CD4-positive, alpha-beta T cell treated with Interferon gamma for 1 hour (primary cell): ENCODE measurements at places on chromosomes 7 and 10.

DNA sequence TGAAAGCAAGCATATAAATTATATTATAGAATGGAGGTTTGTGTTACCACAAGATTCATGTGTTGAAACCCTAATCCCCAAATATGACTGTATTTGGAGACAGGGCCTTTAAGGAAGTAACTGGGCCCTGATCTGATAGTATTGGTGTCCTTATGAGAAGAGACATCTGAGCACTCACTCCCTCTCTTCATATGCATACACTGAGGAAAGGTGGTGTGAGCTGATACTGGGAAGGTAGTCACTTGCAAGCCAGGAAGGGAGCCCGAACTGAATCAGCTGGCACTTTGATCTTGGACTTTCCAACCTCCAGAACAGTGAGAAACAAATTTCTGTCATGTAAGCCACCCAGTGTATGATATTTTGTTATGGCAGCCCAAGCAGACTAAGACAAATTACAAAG, 66.9 kb upstream of the RHOBTB1 start:
- no peak for DNase-seq

GRCh38 chr7:142375710-142376313, 118.0 kb upstream of the PRSS58 start:
- no peak for DNase-seq

GRCh38 chr10:70418229-70418628, 14.3 kb downstream of the EIF4EBP2 start:
- DNase-seq, result no peak

GRCh38 chr10:120515741-120516140, 58.7 kb downstream of the PLPP4 start:
- DNase-seq, result no peak

- DNase-seq, result no peak
Observed at GRCh38 chr7:146355216-146355615, 238.6 kb downstream of the CNTNAP2 start.

- no peak for DNase-seq
Observed at GRCh38 chr10:58651040-58651439, 138.4 kb downstream of the BICC1 start.

GRCh38 chr7:37212556-37212955, 236.1 kb downstream of the ELMO1 start:
- no peak for DNase-seq

GRCh38 chr7:128167042-128167701, 73.9 kb upstream of the LEP start:
- DNase-seq, result no peak

GRCh38 chr10:65033957-65034356, 1512.8 kb downstream of the REEP3 start:
- DNase-seq, result no peak

DNA sequence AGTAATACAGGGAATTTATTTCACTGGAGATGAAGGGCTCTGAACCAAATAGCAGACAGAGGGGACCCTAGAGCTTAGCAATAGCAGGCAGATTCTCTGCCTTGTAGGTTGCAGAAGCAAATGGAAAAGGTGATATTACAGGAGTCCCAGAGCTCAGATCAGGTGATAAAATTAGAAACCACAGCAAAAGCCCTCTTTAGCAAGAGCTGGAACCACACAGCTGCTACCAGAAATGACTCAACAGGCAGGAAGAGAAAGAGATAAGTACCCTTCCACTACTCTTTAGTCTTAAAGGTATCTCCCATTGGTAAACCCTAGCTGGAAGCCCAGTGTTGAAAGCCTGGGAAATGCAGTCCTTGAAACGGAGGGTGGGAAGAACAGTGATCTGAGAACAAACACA, 535.6 kb upstream of the GHITM start:
- no peak for DNase-seq

DNA sequence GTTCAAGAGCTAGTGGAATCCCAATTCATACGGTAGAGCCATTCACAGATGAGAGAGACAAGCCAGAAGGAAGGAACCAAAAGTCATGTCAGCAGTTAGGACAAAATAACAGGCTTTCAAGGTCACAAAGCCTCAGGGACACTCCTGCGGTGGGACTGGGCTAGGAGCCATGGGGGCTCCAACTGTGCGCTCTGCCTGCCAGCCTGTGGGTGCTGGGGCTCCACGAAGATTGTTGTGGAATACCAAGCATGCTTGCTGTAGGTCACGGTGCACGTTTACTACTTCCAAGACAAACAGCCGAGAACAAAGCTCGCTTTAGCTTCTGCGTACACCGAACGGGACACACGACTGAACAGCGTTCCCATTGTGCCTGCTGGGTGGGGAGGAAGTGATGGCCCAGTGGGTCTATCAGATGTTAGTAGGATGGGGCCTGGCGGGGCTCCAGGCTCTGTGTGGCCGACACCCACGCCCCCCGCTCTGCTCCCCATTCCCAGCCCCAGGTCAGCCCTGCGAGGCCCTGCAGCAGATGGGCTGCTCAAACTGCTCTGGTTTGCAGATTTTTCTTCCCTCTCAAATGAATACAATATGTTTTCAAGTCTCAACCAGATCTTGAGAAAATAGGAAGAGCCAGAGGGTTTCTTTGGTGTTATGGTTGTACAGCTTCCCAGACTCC, 158.9 kb downstream of the EGFR start:
- no peak for DNase-seq

- DNase-seq, result no peak
Observed at GRCh38 chr7:2465928-2466327, 10.3 kb downstream of the GRIFIN start.

DNA sequence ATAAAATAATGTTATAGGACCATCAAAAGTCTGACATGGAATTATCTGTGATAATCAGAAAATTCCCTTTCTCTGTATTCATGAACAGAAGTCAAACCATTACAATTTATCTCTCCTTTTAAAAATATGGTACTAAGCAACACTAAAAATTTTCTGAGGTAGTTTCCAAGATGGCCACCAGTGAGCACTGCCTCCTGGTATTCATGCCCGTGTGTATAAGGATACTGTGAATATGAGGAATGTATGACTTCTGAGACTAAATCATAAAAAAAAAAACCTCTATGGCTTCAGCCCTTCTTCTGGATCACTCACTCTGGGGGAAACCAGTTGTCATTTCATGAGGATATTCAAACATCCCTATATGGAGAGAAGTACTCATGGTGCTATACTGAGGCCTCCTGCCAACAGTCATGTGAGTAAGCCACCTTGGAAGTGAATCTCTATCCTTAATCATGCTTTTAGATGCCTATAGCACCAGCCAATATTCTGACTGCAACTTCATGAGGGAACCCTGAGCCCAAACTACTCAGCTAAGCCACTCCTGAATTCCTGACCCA, 41.1 kb downstream of the SIRT1 start:
- DNase-seq, result no peak

- no peak for DNase-seq
Observed at GRCh38 chr10:35219891-35220890, 93.5 kb downstream of the CREM start.

GRCh38 chr7:73983437-73984164, 44.4 kb upstream of the ELN start:
- no peak for DNase-seq

- no peak for DNase-seq
Observed at GRCh38 chr7:7210475-7211237, 28.3 kb downstream of the C1GALT1 start.

DNA sequence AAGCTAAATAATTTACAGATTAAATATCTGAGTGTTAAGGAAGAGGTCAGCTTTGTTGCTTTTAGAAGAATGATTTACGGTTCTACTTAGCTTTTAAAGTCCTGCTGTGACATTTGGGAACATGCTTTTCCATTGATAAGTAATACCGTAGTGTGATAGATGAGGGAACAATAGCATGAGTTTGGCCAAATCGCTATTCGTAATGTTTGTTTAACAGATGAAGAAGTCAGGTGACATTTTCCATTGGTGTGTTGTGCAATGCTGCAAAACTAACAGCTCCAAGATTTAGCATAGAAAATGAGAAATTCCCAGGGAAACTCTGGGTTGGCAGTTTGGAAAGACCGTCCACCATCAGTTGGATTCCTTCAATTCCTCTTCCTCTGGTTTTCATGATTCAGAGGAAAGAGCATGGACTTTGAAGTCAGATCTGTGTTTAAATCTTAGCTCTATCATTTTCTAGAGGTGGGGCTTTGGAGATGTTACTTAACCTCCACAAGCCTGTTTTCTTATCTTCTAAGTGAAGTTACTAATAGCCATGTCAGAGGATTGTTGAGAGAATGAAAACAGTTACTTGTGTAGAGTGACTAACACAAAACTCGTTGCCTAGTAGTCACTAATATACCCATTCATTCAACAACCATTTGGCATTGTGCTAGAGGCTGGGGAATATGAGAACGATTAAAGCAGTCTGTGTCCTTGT, 140.4 kb upstream of the BMPER start:
- no peak for DNase-seq

DNA sequence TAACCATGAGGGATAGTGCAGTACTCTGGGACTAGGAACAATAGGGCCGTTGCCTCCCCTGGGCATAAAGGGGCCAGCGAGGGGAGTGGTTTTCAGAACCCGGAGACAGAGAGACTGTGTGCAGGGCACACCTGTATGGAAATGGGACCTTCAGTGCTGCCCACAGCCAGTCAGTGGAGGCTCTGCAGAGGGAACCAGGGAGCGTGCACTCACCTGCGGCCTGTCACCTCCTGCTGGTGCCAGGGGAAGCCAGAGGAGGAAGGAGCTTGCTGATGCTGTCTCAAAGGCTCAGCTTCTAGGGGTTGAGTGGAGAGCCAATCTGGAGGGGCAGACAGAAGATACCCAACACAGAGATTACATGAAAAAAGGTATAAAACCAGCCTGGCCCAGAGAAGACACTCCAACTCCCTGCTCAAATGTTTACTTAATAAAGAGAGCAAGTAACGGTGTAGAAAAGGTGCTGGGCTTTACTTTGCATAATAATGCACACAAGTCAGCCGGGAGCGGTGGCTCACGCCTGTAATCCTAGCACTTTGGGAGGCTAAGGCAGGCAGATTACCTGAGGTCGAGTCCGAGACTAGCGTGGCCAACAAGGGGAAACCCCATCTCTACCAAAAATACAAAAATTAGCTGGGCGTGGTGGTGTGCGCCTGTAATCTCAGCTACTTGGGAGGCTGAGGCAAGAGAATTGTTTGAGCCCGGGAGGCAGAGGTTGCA, 35.5 kb upstream of the WAPL start:
- no peak for DNase-seq

DNA sequence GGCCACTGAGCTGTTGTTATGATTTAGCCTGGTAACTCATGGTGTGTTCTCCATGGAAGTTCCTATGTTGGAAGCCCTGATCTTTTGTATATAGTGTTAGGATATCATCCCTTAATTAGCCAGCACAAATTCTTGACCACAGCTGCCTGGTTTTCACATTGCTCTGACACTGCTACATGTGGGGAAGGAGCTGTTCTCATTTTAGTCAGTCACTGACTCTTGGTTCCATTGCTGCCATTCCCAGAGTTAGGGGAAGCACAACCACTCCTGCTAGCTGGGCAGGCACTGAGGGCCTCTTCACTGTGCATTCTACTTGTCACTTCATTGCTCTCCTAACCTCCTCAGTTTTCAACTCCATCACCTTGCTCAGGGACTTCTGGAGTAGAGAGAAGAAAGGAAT, 98.4 kb upstream of the GJD4 start:
- DNase-seq, result no peak

DNA sequence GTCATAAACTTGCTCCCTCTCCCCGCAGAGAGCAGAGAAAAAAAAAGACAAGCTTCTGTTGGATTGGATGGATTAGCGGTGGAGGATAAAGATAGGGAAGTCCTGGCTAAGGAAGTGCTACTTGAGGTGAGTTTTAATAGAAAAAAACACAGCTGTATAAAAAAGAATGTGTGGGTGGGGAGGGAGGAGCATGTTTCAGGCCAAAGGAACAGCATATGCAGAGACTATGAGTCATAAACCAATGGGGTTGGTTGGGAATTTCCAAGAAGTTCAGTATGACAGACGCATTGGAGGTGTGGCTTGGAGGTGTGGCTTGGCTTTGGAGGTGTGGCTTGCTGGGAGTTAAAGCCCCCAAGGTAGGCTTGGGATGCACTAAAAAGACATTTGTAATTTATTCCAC, 103.0 kb upstream of the LSM8 start:
- DNase-seq, result no peak

DNA sequence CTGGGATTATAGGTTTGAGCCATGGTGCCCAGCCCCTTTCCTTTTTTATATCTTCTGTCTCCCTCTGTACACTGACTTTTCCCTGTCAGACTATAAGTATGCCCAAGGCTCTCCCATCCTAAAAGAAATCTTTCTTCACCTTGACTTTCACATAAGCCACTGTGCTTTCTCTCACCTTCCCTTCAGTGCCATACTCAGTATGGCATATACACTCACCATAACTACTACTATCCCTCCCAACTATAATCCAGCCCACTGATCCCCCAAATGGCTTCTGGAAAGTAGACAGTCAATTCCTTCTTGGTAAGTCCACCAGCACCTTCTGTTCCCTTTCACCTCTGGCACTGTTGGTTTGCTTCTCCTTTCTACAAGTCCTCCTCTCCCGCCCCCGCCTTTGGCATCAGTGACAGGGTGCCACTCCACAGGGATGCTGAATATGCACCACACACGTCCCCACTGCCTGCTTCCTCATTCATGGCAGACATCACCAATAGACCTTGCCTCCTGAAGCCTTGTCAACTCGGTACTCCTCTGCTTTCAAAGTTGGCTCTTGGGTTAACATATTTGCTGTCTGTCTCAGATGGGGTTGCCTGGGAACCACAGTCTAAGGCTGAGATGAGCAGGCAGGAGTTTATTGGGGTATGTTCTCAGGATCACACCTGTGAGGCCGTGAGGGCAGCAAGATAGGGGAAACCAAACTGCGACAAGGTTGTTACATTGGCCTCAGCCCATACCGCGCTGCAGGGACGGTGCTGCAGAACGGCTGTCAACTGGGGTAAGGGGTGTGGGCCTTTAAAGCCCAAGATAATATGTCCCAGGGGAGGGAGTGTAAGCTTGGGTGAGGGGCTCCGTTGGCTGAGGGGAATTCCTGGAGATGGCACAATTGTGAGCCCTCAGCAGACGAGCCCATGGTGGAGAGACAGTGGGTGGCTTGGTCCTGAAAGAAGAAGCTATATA, 7.2 kb upstream of the PSAP start:
- DNase-seq, result peak; percentile 17

GRCh38 chr10:12360461-12360860, 11.1 kb downstream of the CAMK1D start:
- no peak for DNase-seq

GRCh38 chr7:7920481-7920880, 48.1 kb upstream of the GLCCI1 start:
- DNase-seq, result no peak

- DNase-seq, result no peak
Observed at GRCh38 chr7:117901089-117901797, 28.0 kb upstream of the CTTNBP2 start.

DNA sequence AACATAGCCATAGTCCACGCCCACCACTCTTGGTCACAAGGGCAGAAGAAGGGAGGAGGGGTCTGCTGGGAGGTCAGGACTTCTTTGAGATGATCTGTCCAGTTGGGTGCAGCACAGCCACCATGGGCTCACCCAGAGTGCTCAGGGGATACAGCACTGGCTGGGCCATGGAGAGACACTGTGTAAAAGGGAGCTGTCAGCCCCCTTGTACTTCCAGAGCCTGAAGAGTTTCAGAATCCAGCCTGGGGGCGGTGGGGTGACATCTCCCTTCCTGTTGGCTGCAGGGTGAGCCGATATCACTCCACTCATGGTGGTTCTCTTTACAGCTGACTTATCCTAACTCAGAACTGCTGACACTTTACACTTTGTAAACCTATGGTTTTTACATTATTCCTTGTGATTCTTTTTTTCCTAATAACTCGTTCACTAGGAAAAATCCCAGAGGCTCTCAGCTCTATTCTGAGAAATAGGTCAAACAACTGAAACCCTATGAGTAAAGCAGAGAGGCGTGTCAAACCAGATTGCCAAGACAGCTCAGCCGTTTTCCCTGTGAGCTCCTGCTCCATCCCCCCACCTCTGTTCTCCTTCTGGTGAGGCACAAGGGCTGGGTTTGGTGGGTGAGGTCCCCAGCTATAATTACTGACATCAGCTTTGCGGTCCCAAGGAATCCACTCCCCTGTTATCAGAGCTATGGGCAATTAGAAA, 3.2 kb upstream of the MRPS24 start:
- no peak for DNase-seq
